CD4-positive, alpha-beta T cell treated with Interleukin-15 for 1 hour (primary cell): ENCODE measurements at places on chromosomes 6 and 20.

DNA sequence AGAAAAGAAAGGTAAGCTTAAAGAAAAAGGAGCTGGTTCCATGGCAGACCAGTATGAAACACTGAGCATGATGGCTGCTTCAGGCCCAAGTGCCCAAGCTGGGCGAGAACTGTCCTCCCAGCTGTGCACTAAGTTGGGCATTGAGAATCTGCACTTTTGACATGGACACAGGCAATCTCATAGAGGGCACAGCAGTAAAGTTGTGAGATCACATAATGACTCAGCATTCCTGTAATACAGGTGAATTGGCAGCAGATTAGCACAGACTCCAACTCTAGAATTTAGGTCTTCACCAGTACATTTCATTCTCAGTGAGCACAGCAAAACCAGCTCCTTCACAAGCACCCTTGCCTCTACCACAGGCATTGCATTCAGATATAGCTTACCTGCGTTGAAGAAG is 343.4 kb downstream of the PKHD1 start:
- DNase-seq, result no peak

- DNase-seq, result no peak
These were observed 38.8 kb downstream of the SLC22A3 start for GRCh38 chr6:160386869-160387530.

- DNase-seq, result no peak
These were observed 59.7 kb downstream of the BANF2 start for GRCh38 chr20:17759449-17759848.

GRCh38 chr6:165292657-165293056 is 16.7 kb downstream of the C6orf118 start:
- no peak for DNase-seq

GRCh38 chr6:12522347-12522746 is 194.2 kb upstream of the PHACTR1 start:
- DNase-seq, result no peak

GRCh38 chr6:145648149-145648548 is 87.2 kb downstream of the EPM2A start:
- DNase-seq, result no peak

- DNase-seq, result no peak
These were observed 225.3 kb downstream of the TINAG start for GRCh38 chr6:54533567-54533966.
